ENCODE measurements at places on chromosomes 2 and 18.

DNA sequence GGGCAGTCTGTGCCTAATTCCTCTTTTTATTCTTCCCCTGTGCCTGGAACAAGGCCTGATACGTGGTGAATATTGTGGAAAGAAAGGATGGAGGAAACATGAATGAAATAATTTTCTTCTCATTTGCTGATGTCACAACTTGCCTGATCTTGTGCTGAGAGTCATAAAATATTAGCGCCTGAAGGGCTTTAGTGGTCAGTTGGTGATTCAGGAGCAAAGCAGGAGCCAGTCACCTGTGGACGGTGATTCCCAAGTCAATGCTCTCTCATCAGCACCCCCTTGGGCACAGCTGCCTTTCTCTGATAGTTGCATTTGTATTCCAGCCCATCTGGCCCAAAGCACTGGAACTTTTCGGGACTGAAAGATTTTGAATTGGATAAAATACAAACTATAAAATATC lies 502.6 kb upstream of the RAB12 start:
- no peak for DNase-seq

GRCh38 chr2:78980152-78980465 lies 45.4 kb upstream of the REG3G start:
- DNase-seq = no peak

GRCh38 chr2:140786585-140786984 lies 1344.2 kb downstream of the LRP1B start:
- DNase-seq = no peak

DNA sequence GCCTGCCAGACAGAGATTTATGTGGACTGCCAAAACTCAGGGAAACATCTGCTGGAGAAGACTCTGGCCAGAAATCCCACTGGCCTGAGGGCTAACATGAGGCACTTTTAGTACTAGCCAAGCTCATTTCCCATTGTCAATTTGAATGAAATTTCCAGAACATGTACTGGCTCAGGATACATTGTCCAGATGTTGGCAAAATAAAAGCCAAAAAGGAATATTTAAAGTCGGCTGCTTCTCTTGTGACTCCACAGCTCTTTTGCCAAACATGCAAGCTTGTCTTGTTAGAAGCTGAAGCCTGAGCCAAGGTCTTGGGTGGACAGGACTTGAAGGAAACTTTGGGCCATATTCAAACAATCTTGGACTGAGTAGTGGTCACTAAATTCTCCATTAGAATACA lies 215.5 kb downstream of the NCKAP5 start:
- DNase-seq = no peak

DNA sequence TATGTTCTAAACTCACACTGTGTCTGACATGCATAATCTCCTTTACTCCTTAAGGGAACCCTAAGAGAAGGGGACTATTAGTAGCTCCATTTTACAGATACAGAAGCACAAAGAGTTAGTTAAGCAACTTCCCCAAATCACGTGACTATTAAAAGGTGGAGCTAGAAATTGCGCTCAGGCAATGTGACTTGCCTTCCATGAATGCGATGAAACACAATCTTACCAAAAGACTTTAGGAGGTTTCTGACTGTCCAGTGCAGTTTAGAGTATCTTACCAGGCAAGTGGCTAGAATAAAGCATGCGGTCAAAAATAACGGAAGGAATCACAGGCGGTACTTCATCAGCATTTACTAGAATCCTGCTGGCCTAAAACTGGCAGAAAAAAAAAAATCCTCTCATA lies 70.4 kb downstream of the ZNF521 start:
- no peak for DNase-seq

All from SJSA1 (cell line).